Activated CD8-positive, alpha-beta memory T cell treated with anti-CD3 and anti-CD28 coated beads, Interleukin-2, amount 10 ng/mL, durations not matched to agents 7 days and 5 days (primary cell): ENCODE measurements at places on chromosomes 12 and 14. TPM values are rescaled to one million over a fixed set of nuclear protein-coding genes. Genes with fewer than 3 reads are reported as not detected.

GYS2 gene
- total RNA-seq: not detected

GARIN6 gene
- not detected for total RNA-seq

WIF1 gene
- total RNA-seq: not detected

CCDC196 gene
- total RNA-seq: not detected

DLGAP5 gene
- 116 TPM for total RNA-seq

RPS6KA5 gene
- 48.1 TPM for total RNA-seq

ADAMTS20 gene
- not detected for total RNA-seq

HAL gene
- total RNA-seq: 0.38 TPM

NPFF gene
- total RNA-seq: not detected

TAS2R7 gene
- total RNA-seq: not detected
